ENCODE measurements at places on chromosomes 13 and 19.
A peak's percentile ranks its signal among the peaks of the same experiment; 100 is the strongest.

GRCh38 chr13:60019119-60019993, 144.4 kb downstream of the DIAPH3 start:
- DNase-seq = no peak

DNA sequence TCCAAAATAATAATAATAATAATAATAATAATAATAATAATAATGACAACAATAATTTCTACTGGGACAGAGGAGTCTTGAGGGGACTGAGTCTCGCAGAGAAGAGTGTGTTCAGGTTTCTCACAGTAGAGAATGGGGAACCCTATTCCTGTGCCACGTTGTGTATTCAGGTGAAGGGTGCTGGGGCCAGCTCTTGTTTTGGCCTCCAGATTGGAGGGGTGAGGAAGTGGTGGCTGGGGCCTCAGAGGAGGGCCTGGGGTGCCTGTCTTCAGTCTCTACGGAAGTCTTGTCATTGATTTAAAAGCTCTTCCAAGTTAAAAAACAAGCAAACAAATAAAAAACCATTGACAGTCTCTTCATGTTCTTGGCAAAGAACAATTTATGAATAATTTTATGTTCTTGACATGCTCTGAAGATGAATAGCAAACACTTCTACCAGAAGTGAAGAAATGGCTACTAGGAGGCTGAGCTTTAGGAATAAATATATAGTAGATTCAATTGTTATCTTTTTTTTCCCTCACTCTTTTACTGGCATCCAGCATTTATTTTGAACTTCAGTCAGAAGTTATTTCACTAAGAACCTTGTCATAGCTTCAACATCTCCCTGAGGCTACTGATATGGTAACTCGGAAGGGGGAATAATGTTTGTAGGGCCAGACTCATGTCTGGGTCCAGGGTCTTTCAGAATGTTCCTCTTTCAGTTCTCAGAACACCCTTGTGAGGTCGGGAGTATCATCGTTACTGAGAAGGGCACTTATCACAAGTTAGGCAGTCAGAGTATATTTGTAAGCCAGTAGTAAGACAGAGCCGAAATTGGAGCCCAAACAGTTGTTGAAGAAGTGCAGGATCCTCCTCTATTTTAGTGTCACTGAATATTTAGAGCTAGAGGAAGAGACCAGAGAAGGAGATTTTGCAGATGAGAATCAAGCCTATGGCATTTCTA, 13.1 kb downstream of the LRCH1 start:
- no peak for DNase-seq

GRCh38 chr13:45623516-45624090, 8.1 kb upstream of the ERICH6B start:
- DNase-seq = no peak

DNA sequence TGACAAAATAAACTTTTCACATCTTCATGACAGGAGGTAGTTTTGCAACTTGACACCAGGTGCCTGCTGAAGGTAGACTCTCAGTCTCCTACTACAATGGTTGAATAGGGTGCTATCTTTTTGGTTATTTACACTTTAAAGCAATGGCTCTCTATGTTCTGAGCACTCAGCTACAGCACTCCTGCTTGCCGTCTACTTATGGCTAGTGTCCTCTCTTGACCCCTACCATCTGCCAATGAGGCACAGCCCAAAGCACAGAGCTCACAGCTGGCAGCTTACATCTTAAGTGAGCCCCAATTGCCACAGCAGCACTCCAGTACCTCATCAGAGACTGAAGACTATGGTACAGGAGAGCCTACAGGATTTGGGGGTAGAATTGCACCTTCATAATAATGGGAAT, 11.4 kb downstream of the ZNF708 start:
- no peak for DNase-seq

GRCh38 chr19:5850189-5850588, 1.1 kb downstream of the FUT3 start:
- DNase-seq = no peak

- DNase-seq = no peak
Observed at GRCh38 chr19:56295531-56296455, 18.8 kb downstream of the ZSCAN5A start.

GRCh38 chr13:29281932-29282495, 313.5 kb downstream of the SLC7A1 start:
- no peak for DNase-seq

DNA sequence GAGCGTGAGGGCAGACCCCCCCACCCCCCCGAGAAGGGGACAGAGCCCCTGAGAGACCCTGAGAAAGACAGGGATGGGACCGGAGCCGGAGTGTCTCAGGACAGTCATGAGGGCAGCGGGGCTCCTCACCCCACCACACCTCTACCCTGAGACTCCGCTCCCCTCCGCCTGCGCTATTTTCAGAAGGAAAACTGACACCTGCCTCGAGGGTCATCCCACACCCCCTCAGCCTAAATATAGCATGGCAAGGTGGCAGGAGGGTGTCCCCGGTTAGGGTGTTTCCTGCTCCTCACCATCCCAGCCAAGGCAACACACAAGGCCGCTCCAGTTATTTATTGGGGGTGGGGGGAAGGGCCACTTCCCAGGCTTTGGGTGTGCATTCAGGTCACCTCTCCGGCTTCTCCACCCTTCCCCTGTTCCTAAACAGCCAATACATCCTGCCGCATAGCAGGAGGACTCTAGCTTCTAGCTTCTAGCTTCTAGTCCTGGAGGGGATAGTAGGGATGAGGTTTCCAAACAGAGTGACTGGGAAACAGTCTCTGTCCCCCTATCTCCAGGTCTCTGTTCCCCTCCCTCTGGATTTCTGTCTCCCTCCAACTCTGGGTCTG, 1.4 kb upstream of the NTF4 start:
- no peak for DNase-seq

GRCh38 chr19:8036434-8037099, 16.0 kb upstream of the CCL25 start:
- no peak for DNase-seq

- peak; percentile 73 for DNase-seq
Observed at GRCh38 chr19:42176990-42177685, 40.3 kb downstream of the DEDD2 start.

GRCh38 chr13:30865123-30866049, 40.7 kb upstream of the MEDAG start:
- peak; percentile 23 for DNase-seq

- DNase-seq = no peak
Observed at GRCh38 chr19:51719251-51719988, 4.4 kb downstream of the HAS1 start.

GRCh38 chr13:21663197-21663596, 7.7 kb upstream of the FGF9 start:
- DNase-seq = no peak

- no peak for DNase-seq
Observed at GRCh38 chr13:112260108-112261055, 115.8 kb upstream of the SPACA7 start.

DNA sequence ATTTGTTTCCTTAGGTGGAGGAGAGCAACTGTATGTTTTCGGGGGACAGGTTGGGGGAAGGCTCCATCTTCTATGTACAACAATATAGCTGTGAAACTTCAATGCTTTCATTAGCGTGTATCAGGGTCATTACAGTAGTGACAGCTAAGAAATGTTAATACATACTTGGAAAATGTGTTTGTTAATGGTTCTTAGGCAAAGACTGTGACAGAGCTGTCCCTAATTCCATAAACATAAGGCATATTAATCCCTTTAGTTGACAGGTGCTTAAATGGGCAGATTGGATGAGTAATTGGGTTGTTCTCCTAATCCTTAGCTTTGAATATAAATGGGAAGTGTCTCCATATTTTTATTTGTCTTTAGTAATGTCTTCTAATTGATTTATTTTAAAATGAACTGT, 313.7 kb downstream of the HS6ST3 start:
- DNase-seq = no peak

DNA sequence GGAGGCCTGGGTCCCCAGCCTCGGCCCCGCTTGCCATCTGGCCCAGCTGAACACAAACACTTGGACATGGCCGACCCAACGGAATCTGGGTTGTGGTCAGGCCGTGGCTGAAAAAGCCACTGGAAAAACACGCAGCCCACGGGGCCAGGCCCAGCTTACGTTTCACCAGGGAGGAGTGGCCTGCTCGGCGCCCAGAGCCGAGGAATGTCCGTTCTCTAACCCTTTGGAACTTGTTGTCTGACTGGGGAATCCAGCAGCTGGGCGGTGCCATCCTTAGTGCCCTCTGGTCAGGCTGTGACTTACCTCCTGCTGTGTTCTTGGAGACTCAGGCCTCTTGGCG, 13.8 kb downstream of the CILP2 start:
- DNase-seq = no peak

GRCh38 chr13:27193496-27193895, 21.9 kb upstream of the USP12 start:
- no peak for DNase-seq

- DNase-seq = no peak
Observed at GRCh38 chr13:45763419-45763818, 61.3 kb downstream of the CBY2 start.

- no peak for DNase-seq
Observed at GRCh38 chr13:61142506-61142905, 273.1 kb downstream of the PCDH20 start.

DNA sequence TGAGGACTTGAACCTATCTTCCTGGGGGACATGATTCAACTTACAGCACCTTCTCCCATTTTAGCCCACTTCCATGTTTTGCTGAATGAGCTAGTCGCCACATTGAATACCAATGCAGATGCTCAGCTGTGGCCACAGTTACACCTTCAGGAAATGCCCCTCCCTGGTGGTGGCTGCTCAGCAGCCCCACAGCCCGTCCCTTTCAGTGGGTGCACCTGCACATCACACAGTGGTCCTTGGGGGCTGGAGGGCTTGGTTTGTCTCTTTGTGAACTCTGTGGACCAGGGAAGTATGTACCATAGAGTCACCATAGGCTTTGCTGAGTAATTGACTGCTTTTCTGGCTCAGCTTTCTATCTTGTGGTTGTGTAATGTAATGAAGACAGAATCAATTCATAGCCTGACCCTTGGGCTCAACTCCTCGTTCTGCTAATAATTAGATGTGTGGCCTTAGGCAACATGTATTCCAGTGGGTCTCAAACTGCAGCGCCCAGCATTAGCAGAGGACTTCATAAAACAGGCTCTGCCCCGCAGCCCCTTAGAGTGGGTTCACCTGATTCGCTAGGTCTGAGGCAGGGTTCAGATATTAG, 48.1 kb upstream of the FARP1 start:
- DNase-seq = no peak

DNA sequence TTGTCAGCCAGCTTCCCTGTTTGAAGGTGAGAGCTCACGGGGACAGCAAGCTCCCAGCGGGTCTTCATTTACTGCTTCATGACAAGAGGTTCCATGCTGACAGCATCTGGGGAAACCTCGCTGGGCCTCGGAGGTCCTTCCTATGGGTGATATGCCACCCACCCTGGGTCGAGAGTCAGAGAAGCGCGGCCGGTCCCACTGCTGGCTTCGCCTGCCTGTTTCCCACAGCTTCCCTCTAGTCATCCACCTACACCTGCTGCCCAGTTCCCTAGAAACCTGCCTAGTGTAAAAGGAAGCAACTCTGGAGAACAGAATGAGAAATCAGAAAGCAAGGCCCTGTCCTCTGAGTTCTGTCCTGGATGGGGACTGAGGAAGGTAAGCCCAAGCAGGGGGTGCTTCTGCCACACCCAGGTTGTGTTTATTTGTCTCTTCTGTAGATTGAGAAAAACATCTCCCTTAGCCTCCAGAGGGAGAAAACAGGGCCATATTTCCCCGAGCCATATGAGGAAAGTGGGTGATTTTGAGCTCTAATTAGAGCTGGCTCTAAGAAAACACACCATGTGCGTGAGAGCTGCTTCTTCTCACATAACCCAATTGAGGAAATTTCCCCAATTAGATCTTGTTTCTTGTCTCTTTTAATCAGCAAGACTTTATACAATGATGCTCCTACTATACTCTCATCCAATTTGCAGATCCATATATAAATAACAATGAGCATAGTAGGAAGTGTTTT, 504.3 kb downstream of the IRS2 start:
- DNase-seq = no peak

DNA sequence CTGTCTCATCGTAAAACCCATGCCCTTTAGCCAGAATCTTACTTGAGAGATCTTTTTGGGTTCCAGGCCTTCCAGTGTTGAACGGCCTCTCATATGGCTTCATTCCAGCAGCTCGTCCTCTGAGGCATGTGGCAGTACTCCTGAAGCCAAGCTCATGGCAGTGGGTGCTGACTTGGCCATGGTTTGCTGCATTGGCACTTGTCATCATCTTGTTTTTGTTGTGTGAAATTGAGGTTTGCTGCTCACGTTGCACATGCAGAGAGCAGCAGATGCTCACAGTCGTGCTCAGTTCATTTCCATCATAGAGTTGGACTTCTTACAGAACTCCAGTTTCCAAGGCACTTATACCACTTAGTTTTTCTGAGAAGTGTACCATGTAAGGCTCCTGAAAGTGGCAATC, 14.9 kb downstream of the TEX29 start:
- no peak for DNase-seq

DNA sequence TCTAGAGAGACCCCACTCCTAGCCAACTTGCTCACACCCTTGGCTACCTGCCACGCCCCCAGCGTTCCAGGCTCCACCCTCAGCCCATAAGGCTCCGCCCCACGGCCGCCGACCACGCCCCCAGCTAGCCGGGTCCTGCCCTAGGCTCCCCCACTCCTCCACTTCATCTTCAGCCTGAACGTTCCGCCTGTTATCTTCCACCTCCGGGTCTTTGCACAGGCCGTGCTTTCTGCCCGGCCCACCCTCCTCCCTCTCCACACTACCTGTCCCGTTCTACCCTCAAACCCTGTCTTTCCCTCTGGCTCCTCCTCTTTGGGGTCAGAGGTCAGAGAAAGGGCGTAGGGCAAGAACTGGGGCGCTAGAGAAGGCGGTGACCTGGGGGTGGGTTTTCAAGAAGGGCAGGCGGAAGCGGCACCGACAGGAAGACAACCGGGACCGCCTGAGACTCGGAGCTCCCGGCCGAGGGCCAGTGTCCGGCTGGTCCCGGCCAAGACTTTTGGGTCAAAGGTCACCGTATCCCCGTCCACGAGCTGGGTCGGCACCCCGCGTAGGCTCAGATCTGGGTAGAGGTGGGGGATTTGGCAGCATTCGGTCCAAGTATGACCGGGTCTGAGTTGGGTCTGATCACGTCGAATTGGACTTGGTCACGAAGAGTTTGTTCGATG, 2.2 kb downstream of the PDE4C start:
- DNase-seq = no peak

- DNase-seq = no peak
Observed at GRCh38 chr13:22118158-22118557, 447.3 kb downstream of the FGF9 start.

DNA sequence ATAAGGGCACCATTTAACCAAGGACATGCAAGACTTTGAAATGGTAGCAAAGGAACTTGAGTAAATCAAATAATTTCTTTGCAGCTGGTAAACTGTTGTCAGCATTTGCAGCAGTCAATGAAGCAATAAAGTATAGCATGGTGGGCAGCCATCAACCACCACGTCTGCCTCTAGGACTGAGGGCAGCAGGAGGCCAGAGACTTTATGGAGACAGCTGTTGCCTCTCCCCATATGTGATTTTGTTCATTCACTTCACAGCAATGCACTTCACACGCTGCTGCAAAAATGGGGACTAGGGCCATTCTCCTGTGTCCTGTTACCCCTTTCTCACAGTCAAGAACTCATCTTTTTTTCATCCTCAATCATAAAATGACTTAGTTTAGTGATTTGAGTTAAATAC, 51.3 kb upstream of the PCDH9 start:
- no peak for DNase-seq

Measured in central memory CD4-positive, alpha-beta T cell (primary cell).